Bronchial epithelial cell (primary cell): ENCODE measurements at places on chromosomes 5 and 9. TPM values are rescaled to one million over a fixed set of nuclear protein-coding genes. Genes with fewer than 3 reads are reported as not detected.

The TGFBI gene
- 211 and 218 TPM in 2 replicates for total RNA-seq

DNA sequence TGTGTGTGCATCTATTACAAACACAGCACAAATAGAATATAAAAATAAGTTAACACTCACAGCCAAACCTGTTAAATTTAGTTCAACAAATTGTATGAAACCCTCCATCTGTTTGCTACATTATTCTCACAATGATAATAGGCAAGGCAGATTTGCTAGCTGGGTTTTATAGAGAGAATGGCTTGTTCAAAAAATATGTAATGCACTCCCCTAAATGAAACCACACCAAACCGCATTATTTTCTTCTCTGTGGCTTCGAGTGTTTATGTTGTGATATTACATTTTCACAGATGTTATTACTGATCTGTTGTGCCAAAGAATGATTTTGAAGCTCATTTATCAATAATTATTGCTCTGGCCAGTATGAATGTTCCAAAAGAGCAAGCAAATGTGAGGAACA, 92.9 kb downstream of the SPATA31D1 start:
- DNase-seq, result no peak

GRCh38 chr5:32613050-32613672, 27.8 kb downstream of the SUB1 start:
- DNase-seq, result peak; percentile 66

The LEAP2 gene
- 0.13 and 0.53 TPM in 2 replicates for total RNA-seq

DNA sequence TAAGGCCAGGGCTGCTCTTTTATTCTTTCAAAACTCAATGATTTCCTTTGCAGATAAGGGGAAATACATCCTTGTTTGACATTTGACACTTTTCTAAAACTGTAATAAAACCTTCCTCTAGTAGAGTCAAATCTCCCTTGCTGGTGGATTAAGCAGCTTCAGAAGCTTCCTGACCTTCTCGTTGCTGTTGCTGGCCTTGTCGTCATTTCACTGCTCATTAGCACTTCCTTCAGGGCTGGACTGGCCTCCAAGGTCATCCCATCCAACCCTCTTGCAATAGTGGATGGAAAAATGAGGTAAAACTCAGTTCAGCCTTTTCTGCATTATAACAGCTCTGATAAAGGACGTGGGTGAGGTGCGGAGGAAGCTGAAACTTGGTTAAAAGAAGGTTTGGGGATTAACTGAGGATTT, 1.1 kb upstream of the ADAMTSL1 start:
- DNase-seq, result no peak

GRCh38 chr5:114361724-114362196, at the start of gene KCNN2:
KCNN2 (plus strand) TSS chr5:114362070; CDS start chr5:114362140, 70 bp downstream.
- DNase-seq, result peak; percentile 39

- DNase-seq, result peak; percentile 71
Observed at GRCh38 chr9:136799854-136800657, 3.9 kb downstream of the CCDC183 start.

DNA sequence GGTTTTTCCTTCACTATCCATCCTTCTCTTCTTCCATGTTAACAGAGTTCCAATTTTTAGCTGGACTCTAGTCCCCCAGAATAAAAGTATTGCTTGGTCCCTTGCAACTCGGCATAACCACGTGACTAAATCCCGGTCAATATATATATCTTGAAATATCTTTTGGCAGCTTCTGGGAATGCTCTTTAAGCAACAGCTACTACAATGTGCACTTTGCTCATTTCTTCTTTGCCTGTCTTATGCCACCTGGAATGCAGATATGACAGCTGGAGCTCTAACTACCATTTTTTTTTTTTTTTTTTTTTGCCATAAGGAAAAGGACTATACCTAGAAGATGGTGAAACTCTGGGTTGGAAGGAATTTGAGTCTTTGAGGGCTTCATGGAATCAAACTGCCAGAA, 82.6 kb downstream of the GCNT4 start:
- DNase-seq, result no peak

DNA sequence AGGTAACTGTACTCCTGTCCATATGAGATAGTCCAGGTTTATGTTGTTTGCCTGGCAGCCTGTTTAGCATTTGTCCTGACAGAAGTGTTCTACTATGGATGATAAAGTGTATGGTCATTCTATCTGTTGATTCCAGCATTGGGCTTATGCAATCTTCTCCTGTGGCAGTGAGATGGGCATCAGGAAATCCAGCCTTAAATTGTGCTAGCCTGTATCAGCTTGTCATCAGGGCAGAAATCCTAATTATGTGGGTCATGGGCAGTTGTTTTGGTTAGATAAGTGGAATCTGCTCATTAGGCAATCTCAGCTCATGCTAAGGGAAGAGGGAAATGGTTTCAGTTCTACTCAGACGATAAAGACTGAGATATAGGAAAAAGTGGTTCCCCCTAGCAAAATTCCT, 247.4 kb upstream of the CHD1 start:
- no peak for DNase-seq

The PCA3 gene
- not detected in 2 replicates for total RNA-seq

The CA9 gene
- 3.2 and 28.5 TPM in 2 replicates for total RNA-seq

DNA sequence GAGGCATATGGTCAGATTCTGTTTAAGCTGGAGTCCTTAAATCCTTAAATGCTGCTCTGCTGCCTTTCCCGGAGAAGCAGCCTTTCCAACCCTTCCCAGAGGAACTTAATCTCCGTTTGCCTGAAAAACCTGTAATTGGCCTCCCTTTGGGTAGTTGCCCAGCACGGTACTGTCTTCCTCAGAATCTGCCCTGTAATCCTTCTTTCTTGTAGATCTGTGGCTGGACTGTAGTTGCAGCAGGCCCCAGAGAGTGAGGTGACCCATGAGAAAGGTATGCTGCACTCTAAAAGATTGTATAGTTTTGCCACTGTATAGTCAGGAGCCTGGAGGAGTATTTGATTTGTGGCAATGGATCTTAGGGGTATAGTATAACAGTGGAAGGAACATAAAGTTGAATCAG, 11.7 kb downstream of the SPIN1 start:
- DNase-seq, result peak; percentile 64

The GABRA6 gene
- total RNA-seq, result not detected in 2 replicates

The TCF7 gene
- under 0.01 and 0.13 TPM in 2 replicates for total RNA-seq

DNA sequence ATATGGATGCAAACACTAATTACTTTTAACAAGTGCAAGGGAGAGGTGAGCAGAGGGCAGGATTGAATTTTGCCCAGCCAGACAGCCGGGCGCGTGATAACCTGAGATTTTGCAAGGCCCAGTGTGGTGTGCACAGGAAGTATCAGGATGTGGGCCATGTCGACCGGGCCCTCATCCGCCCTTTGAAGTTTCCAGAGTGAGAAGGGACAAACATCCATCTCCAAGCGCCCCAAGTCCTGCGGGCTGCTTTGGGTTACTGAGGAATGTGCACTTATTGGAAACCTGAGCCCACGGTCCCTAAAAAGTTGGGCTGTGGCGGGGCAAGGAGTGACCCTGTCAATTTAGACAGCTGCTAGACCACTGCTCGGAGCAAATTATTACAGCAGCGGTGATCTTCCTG, 272.2 kb upstream of the IRX2 start:
- no peak for DNase-seq

DNA sequence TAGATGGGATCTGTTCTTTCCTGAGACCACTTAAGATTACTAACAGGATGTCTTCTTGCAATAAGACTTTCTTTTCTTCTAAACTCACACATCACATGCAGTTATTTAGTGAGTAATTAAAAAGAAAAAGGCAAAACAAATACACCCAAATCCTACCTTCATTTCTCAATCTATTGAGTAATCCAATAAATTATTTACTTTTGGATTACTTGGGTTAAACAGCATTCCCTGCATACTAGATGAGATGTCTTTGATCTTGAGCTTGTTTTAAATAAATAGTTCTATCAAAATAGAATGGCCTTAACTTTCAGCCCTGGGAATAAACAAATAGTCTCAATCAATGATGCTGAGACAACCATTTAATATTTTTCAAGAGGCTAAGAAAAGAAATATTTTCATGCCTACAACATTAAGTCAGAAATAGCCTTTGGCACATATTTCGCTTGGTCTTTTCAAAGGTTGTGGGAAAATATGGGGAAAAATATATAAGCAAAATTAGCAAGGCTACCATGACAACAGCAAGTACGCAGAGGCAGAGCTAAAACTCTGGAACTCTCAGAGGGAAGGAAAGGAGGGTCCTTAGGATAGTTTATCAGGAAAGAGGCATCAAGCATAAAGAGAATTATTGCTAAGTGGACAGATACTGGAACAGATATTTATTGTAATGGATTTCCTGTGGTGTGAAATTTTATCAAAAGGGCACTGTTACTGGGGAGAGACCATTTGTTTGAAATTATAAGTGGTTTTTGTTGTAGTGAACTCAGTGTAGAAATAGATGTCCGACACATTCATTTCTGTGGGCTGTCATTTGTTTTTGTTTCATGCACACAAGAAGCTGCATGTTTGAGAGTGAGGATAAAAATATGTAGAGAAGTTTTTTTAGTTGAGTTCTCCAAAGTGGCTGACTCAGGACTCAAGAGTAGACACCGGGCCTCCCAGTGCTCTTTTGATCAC, 70.2 kb upstream of the CDH6 start:
- DNase-seq, result peak; percentile 82

DNA sequence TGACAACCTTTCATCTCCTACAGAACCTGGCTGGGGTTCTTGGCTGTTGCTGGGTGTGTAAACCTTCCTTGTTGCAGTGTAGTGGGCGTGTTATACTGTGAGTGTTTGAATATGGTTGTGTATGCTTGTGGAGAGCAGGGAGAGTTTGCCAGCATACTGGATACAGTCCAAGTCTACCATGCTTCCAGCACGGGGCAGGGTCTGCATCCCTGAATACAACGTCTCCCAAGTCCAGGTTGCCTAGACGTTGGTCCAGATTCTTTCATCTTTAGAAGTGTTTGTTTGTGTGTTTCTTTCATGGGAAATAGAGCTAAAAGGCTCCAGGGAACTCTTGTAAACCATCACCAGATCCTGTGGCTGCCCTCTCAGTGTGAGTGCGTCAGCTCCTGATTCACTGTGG, 46.4 kb downstream of the SYK start:
- DNase-seq, result no peak

The PAX5 gene
- total RNA-seq, result not detected in 2 replicates

DNA sequence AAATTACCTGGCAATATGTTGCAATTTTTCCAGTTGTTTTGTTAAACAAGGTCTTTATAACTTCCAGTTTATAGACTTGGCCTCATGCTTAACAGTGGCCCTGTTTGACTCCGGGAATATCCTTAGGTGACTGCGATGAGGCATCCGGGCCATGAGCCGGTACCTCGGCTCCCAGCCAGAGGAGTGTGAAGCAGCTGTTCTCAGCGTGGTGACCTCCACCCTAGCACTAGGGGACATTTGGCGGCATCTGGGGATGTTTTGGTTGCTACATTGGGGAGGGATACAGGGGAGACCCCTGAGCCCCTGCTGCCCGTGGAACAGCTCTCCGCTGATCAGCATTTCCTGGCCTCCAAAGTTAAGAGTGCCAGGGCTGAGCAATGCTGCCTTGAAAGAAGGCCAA, 533.4 kb downstream of the IRX1 start:
- no peak for DNase-seq

DNA sequence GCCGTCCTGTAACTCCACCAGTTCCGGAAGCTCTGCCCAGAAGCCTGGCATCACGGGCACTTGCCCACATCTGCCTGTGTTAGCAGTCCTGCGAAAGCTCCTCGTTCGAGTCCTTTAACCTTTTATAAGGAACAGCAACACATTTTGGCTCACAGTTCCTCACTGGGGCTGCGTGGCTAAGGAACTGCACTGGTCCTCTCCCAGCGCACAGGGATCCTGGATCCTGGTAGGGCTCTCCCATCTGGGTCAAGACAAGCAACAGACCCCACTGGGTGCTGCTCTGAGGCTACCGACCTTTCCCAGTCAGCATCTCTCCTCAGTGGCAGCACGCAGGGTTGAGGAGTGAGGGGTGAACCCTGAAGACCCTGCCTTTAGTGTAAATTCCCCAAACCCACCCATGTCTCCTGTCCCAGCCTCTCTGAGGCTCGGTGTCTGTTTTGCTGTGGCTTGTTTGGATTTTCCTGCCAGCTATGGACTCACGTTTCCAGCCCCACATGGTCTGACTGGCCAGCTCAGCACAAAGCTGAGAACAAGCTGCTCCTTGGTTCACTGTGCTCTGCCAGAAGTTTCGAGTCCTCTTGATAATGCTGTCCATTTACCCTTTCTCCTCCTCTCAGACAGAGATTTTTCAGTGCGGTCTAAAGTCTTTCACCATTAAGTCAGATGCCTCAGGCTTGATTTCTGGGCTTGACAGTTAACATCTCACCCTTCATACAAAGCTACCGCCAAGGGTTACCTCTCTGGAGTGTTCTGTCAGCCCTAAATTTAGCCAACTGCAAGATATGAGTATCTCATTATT, 80.0 kb downstream of the AK8 start:
- no peak for DNase-seq

DNA sequence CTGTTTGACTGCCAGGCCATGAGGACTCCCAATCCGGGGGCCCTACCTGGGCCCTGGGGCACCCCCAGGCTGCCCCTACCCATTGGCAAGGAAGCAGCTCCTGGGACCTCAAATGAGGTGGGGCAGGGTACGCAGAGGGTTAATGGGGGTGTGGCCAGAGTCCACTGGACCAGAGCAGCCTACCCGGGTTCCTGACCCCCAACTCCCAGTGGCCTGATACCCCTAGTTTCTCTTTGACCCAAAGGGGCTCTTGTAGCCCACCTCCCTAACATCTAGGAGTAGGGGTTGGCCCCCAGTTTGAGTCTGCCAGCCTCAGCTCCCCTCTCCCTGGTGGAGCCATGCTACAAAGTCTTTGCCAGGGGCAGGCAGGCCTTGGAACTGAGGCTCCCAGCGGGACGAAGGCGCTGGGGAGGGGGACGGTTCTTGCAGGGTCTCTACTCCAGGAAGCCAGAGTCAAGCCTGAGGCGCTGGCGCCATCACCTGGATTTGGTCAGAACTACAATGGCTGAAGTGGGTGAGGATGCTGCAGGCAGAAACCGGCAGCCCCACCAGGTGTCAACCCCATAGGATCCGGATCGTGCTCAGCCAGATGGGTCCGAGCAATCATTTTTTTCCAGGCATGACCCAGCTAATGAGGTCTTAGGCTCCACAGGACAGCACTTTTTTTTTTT, 8.4 kb upstream of the CERCAM start:
- peak; percentile 29 for DNase-seq

GRCh38 chr9:23672151-23672550, 153.9 kb downstream of the ELAVL2 start:
- DNase-seq, result no peak

DNA sequence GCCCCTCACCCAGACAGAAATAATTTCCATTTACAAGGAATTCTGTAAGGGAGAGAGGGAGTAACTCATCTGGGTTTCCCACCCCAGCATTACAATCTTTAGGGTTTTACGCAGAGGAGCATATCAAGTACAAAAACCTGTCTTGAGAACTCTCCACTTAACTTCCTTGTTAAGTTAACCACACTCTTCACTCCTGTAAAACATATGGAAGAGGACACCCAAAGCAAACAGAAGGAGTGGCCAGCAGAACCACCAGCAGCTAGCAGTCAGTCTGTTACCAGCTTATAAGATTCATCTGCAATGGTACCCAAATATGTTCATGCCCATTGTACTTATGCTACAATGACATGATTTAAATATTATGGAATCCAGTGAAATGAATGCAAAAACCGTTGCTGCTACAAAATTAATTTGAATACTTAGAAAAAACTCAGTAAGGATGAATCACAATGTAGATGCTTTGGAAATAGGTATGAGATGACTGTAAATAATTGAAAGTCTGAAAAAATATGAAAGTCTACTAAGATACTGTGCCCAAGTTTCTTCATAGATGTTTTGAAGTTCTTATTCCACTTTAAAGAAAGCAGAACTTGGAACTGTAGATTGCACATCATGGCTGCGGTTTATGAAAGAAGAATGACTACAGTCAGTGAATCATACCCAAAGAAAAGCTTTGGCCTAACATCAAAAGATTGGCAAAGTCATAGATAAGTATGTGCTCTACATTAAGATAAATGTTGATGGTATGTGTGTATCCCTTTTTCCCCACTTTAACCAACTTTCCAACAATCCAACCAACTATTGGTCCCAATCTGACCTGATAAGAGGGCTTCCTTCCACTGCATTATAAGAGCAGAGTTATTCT, 233.6 kb downstream of the ACTL7B start:
- DNase-seq, result peak; percentile 96

The LCN10 gene
- not detected in 2 replicates for total RNA-seq
